Progenitor cell of endocrine pancreas (in vitro differentiated cells): ENCODE measurements at places on chromosomes 12 and 14.

GRCh38 chr12:65876161-65876560, 51.9 kb downstream of the HMGA2 start:
- no peak for DNase-seq
- H3K4me3 ChIP-seq: peak overlapping the region; percentile 64
- H3K27ac ChIP-seq: peak overlapping the region; percentile 98
- H3K27me3 ChIP-seq: no peaks in the 10 kb centered on the region
- peaks cover 71% of the 10 kb centered on the region for H3K4me1 ChIP-seq
- peaks cover 4% of the 10 kb centered on the region for H3K36me3 ChIP-seq

- H3K4me1 ChIP-seq: peaks cover 30% of the 10 kb centered on the region
- peak overlapping the region; percentile 94 for H3K27ac ChIP-seq
- peak overlapping the region; percentile 36 for H3K4me3 ChIP-seq
- H3K27me3 ChIP-seq: no peaks in the 10 kb centered on the region
- DNase-seq: no peak
- H3K36me3 ChIP-seq: peaks cover 2% of the 10 kb centered on the region
Measured at GRCh38 chr12:26768611-26769603, 64.1 kb downstream of the ITPR2 start.

DNA sequence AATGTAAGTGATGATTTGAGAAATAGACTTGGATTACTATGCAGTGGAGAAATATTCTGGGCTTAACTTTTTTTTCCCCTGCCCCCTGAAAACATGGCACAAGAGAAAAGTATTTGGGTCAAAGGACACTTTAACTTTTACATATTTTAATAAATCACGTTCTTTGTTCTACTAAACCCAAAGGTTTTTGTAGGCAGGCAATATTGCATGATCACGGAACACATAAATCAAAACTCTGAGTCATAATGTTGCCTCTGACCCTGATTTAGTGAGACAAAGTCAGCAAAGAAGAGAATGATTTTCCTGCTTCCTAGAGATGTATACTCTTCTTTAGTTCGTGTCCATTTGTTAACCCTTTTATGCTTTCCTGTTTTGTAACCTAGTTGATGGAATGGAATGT, 38.0 kb downstream of the ABCD2 start:
- no peaks in the 10 kb centered on the region for H3K36me3 ChIP-seq
- no peak overlapping the region for H3K4me3 ChIP-seq
- no peak for DNase-seq
- no peaks in the 10 kb centered on the region for H3K4me1 ChIP-seq
- no peak overlapping the region for H3K27ac ChIP-seq
- no peaks in the 10 kb centered on the region for H3K27me3 ChIP-seq

DNA sequence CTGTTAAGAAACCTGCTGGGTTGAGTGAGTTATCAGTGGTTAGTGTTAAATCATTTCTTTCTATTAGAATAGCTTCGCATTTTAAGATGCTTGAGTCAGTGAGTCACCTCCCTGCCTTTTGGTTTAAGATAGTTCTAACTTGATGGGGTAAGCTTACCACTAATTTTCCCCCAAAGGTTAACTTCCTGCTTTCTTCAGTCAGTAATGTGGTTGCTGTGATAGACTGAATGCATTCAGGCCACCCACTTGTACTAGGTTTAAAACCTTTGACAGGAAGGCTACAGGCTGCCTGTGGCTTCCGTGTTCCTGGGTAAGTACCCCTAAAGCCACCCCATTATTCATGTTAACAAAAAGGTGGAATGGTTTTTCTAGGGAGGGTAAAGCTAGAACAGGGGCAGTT, 25.3 kb downstream of the CLEC2A start:
- no peak overlapping the region for H3K27ac ChIP-seq
- no peak for DNase-seq
- no peaks in the 10 kb centered on the region for H3K4me1 ChIP-seq
- no peak overlapping the region for H3K4me3 ChIP-seq
- H3K36me3 ChIP-seq: peaks cover 9% of the 10 kb centered on the region

DNA sequence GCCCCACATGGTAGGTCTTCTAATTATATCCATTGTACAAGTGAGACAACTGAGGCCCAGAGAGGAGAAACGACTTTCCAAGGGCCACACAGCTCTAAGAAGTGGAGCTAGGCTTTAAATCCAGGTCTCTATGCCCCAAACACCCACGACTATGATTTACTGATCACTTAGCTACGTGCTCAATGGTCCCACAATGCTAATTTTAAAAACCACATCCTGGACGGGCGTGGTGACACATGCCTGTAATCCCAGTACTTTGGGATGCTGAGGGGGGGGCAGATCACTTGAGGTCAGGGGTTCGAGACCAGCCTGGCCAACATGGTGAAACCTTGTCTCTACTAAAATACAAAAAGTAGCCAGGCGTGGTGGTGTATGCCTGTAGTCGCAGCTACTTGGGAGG, 8.4 kb upstream of the MLEC start:
- H3K4me1 ChIP-seq: no peaks in the 10 kb centered on the region
- no peak overlapping the region for H3K4me3 ChIP-seq
- no peaks in the 10 kb centered on the region for H3K36me3 ChIP-seq
- H3K27me3 ChIP-seq: peaks cover 2% of the 10 kb centered on the region
- DNase-seq: no peak
- H3K27ac ChIP-seq: no peak overlapping the region

GRCh38 chr12:126681676-126682075, 1585.3 kb upstream of the TMEM132C start:
- H3K4me1 ChIP-seq: no peaks in the 10 kb centered on the region
- DNase-seq: no peak
- no peak overlapping the region for H3K27ac ChIP-seq
- no peaks in the 10 kb centered on the region for H3K36me3 ChIP-seq

- H3K27me3 ChIP-seq: peaks cover 3% of the 10 kb centered on the region
- H3K4me3 ChIP-seq: no peak overlapping the region
- H3K36me3 ChIP-seq: no peaks in the 10 kb centered on the region
- DNase-seq: no peak
- no peak overlapping the region for H3K27ac ChIP-seq
Measured at GRCh38 chr14:61930101-61930857, 168.1 kb downstream of the SNAPC1 start.

DNA sequence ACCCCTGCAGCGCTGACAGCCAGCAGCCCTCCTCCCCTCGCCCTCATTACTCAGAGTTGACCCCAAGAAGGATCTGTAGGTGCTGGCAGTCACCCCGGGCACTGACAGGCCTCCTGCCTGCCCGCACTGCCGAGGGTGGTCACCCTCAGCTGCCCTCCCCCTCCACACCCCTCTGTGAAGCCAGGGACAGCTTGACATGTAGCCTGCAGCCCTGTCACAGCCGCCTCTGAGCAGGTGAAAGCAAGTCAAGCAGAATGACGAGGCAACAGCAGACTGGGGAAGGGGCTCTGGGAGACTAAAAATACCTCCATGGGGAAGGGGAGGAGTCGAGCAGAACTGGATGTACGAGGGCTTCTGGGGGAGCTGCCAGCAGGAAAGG, 178.1 kb downstream of the DPF3 start:
- peaks cover 8% of the 10 kb centered on the region for H3K27me3 ChIP-seq
- H3K4me3 ChIP-seq: no peak overlapping the region
- no peaks in the 10 kb centered on the region for H3K36me3 ChIP-seq
- H3K4me1 ChIP-seq: no peaks in the 10 kb centered on the region

DNA sequence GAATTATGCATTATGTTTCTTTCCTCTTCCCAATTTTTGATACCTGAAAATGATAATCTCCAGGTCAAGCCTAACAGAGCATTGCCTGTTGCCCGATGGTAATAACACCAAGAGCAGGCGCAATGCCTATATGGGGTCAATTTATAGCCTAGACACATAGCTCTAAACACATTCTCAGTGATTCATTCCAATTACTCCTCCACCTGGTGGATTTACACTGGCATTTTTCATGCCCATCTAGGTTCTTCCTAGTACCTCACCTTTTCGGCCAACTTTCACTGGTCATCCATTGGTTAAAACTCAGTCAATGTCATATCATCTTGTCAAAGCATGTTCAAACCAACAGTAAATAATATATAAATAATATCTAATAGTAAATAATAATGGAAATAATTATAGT, 53.1 kb downstream of the EIF2S3B start:
- no peaks in the 10 kb centered on the region for H3K36me3 ChIP-seq
- no peaks in the 10 kb centered on the region for H3K4me1 ChIP-seq
- peaks cover 6% of the 10 kb centered on the region for H3K27me3 ChIP-seq
- H3K27ac ChIP-seq: no peak overlapping the region
- no peak for DNase-seq

DNA sequence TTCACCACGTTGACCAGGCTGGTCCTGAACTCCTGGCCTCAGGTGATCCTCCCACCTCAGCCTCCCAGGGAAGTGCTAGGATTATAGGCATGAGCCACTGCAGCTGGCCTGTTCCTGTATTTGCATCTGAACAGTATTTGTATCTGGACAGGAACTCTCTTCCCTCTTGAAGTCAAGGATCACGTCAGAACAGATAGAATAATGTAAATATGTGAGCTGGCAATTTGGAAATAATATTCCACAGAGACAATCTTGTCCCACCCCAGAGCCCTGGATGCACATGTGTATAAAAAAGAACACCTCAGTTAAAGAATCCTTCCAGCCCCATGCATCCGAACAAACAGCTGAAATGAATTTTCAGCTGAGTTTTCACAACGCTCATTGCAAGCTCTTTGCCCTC, 118.3 kb downstream of the VEZT start:
- H3K27me3 ChIP-seq: no peaks in the 10 kb centered on the region
- H3K27ac ChIP-seq: peak overlapping the region; percentile 97
- no peaks in the 10 kb centered on the region for H3K36me3 ChIP-seq
- H3K4me3 ChIP-seq: peak overlapping the region; percentile 41
- no peak for DNase-seq

DNA sequence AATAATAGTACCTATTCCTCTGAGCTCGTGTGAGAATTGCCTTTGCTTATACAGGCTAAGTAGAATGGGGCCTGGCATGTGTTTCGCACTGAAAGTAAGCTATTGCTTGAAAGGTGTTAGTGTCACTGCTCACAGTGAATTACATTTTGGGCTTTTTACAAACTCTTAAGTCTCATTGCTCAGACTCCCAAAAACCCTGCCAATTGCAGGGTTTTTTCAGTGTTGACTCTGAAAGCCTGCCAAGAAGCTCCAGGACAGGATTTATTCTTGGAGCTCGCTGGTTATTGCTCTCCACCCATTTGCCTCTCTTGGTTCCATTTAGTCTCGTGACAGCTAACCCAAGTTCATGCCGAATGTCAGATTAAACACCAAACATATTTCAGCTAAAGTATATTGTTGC, 39.8 kb downstream of the NOPCHAP1 start:
- no peak overlapping the region for H3K4me3 ChIP-seq
- H3K27ac ChIP-seq: no peak overlapping the region
- no peaks in the 10 kb centered on the region for H3K36me3 ChIP-seq
- peaks cover 23% of the 10 kb centered on the region for H3K4me1 ChIP-seq
- no peak for DNase-seq

GRCh38 chr12:43638806-43639205, 86.8 kb upstream of the ADAMTS20 start:
- no peaks in the 10 kb centered on the region for H3K27me3 ChIP-seq
- no peaks in the 10 kb centered on the region for H3K36me3 ChIP-seq
- H3K4me3 ChIP-seq: no peak overlapping the region
- H3K27ac ChIP-seq: no peak overlapping the region
- no peak for DNase-seq

- no peaks in the 10 kb centered on the region for H3K27me3 ChIP-seq
- no peak overlapping the region for H3K4me3 ChIP-seq
- H3K27ac ChIP-seq: no peak overlapping the region
- no peaks in the 10 kb centered on the region for H3K36me3 ChIP-seq
- no peaks in the 10 kb centered on the region for H3K4me1 ChIP-seq
Measured at GRCh38 chr12:87467936-87468335, 561.3 kb downstream of the C12orf50 start.

DNA sequence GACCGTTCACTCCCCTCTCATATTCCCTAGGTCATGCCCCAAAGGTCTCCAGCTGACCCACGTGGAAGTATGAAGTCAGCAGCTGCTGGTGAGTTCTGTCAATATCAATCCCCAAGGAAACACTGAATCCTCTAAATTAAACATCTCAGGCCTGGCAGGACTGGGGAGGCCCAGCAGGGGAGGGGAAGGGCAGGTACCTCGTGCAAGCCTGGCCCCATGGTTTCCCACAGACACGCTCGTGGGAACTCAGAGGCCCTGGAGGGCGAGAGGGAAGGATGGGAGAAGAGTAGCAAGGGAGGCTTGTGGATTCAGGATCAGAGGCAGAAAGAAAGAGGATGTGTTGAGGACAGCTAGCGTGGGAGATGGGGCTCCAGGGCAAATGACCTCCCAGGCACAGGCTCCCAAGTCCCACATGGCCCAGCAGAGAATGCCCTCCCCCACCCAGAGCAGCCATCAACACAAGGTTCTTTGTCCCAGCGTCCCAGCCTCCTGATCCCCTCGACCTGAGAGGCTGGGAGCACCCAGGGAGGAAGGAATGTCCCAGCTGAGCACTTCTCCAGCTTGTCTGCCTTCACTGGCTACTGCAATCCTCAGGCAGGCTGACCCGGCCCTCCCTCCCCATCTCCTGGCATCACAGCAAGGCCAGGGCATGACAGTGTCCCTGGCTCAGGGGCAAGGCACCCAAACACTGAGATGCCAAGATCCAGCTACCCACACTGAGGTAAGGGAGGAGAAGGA, 20.1 kb upstream of the RPLP0 start:
- H3K27ac ChIP-seq: peak overlapping the region; percentile 47
- no peak for DNase-seq
- peaks cover 11% of the 10 kb centered on the region for H3K36me3 ChIP-seq
- no peak overlapping the region for H3K4me3 ChIP-seq

DNA sequence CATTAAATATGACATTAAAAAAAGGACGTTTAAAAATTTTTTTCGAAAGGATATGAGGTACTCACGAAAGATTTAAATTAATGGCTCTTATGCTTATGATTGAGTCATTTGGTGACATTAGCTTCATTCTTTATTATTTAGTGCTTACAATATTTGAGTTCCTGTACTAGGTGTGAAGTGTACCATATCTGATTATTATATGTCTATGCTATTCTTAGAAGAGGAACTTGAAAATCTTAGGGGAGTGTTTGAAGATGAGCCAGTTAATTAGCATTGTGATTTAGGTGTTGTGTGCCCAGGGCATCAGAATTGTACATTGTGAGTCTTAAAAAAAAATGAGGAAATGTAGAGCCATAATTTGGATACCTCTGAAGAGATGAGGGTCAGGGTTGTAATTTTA, 118.6 kb downstream of the FUT8 start:
- DNase-seq: no peak
- peaks cover 8% of the 10 kb centered on the region for H3K36me3 ChIP-seq
- no peak overlapping the region for H3K27ac ChIP-seq
- H3K27me3 ChIP-seq: no peaks in the 10 kb centered on the region
- no peak overlapping the region for H3K4me3 ChIP-seq

GRCh38 chr12:54725233-54725843, 77.2 kb upstream of the DCD start:
- peaks cover 23% of the 10 kb centered on the region for H3K27me3 ChIP-seq
- H3K4me3 ChIP-seq: no peak overlapping the region
- H3K4me1 ChIP-seq: no peaks in the 10 kb centered on the region
